ENCODE measurements at places on chromosomes 2 and 18.

GRCh38 chr18:57445488-57446319, 10.5 kb downstream of the ONECUT2 start:
- no peak for DNase-seq

DNA sequence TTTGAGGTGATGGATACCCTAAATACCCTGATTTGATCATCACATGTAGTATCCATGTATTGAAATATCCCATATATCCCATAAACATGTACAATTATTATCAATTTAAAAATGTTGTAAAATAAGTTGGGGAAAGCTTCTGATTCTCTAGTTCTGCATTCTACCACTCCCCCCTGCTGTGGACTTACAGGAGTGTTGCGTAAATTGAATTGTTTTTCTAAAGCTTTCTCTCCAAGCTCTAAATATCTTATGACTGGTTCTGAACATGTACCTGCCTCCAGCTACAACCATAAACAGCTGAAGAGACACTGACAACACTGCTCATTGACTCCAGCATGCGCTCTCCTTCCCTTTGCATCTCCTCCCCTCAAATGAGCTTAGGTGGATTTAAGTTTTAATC, 145.2 kb downstream of the MGAT5 start:
- no peak for DNase-seq

DNA sequence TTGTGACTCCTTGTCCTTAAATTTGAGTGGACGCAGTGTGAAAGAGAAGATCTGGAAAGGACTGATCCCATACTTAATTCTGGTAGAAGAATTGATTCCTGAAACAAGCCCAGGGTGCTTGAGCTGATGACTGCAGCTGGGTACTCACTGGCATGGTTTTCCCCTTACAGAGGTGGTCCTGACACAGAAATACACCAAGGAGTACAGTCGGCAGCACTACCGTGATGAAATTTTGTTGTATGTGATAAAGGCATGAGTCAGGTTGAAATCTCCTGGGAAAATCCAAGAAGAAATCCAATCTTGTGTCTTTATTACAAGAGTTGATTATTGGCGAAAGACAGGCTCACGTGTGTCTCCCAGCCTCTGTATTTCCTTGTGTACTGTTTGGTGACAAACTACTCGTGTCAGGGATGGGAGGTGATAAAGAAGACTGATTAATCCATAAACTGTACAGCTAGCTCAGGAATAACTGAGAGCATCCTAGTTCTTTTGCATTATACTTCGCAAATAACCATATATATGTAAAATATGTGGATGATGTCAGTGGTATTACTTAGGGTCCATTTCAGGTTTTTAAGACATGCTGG, 76.6 kb downstream of the RAPGEF4 start:
- no peak for DNase-seq

- no peak for DNase-seq
Measured at GRCh38 chr2:169448316-169448715, 31.0 kb upstream of the BBS5 start.

- DNase-seq: peak; percentile 24
Measured at GRCh38 chr18:3995476-3996102, 459.5 kb downstream of the DLGAP1 start.

- no peak for DNase-seq
Measured at GRCh38 chr2:47094511-47095142, 60.5 kb downstream of the STPG4 start.

GRCh38 chr2:132654335-132654734, 15.7 kb downstream of the LYPD1 start:
- DNase-seq: no peak

- DNase-seq: no peak
Measured at GRCh38 chr2:240288087-240288521, 147.4 kb upstream of the GPC1 start.

DNA sequence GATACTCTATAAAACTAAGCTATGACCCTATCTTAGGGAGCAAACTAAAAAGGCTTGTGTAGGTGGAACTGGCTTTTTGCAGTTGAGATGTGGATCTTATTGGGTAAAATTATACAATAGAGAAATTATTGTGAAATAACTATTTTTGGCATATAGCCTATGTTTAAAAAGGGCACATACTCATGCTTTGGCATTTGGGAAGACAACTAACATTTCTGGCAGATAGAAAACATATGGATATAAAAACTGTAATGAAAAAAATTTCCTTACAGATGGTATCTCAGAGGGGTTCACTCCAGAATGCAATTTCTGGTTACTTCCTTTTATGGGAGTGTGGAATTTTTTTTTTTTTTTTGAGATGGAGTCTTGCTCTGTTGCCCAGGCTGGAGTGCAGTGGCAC, 120.1 kb upstream of the CCDC195 start:
- DNase-seq: no peak

DNA sequence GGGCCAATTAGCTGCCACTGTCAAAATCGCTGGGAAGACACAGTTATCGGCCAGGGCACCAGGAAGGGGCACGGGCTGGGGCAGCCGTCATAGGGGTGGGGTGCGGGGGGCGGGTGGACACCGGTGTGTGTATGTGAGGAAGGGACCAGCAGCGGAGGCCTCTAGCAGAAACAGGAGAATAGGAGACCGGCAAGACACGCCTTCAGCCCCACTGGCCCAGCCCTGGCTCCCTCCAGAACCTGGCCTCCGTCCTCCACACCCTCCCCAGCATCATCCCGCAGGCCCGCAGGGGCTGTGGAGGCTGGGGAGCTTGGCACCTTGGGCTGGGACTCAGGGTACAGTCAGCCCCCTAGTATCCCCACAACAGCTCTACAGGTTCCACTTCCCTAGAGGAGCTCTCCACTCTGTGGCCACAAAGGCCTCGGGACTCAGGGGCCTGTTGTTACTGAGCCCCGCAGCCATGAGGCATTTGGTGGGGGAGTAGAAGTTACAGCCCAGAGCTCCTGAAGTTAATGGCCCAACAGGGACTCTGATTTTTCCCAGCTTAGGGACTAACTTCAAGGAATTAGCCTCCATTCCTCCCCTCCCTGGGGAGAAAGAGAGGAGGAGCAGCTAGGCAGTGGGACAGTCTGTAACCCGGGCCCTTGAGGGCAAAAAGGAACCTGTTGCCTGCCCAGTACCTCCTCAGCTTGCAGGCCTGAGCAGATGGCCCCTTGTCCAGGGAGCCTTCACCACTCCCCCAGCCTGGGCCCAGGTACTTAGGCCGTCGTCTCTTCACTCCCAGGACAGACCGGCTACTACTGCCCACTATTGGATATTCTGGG, 19.9 kb downstream of the SH2D6 start:
- no peak for DNase-seq

GRCh38 chr2:65714866-65715265, 282.5 kb upstream of the SPRED2 start:
- DNase-seq: no peak

GRCh38 chr18:34718610-34719009, 8.5 kb downstream of the DTNA start:
- no peak for DNase-seq

GRCh38 chr18:35479911-35480586, 17.7 kb downstream of the INO80C start:
- no peak for DNase-seq

DNA sequence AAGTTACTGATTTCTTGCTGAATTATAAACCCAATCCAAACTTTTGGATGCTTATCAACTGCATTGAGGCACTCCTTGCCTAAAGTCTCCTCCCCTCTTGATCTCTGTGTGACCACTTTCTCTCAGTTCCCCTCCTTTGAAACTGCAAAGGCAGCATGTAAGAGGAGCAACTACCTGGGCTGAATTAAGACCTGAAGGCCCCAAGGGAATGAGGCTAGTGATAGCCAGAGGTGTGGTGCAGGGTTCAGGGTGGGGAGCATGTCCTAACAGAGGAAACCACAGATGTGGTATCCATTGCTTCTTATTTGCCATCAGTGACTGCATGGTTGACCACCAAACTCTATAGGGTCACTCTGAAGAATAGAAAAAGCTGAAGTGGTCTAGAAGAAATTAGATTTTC, 557.9 kb downstream of the TNS1 start:
- no peak for DNase-seq

- DNase-seq: no peak
Measured at GRCh38 chr2:107285621-107286299, 399.8 kb upstream of the ST6GAL2 start.
